ENCODE measurements at places on chromosomes 7 and 10. TPM values are rescaled to one million over a fixed set of nuclear protein-coding genes. Genes with fewer than 3 reads are reported as not detected.

GRCh38 chr10:1418031-1418550, 319.2 kb downstream of the ADARB2 start:
- no peaks in the 10 kb centered on the region for H3K36me3 ChIP-seq
- H3K4me3 ChIP-seq = no peak overlapping the region
- no peaks in the 10 kb centered on the region for H3K27me3 ChIP-seq
- H3K4me1 ChIP-seq = peaks cover 6% of the 10 kb centered on the region

GRCh38 chr10:48612236-48612943, 7.5 kb upstream of the ARHGAP22 start:
- no peaks in the 10 kb centered on the region for H3K4me1 ChIP-seq
- H3K36me3 ChIP-seq = no peaks in the 10 kb centered on the region
- H3K4me3 ChIP-seq = no peak overlapping the region
- H3K27me3 ChIP-seq = no peaks in the 10 kb centered on the region

- H3K4me1 ChIP-seq = no peaks in the 10 kb centered on the region
- H3K27ac ChIP-seq = no peak overlapping the region
- H3K36me3 ChIP-seq = no peaks in the 10 kb centered on the region
- no peak for DNase-seq
These were observed 3.9 kb upstream of the FAM13C start for GRCh38 chr10:59366290-59366689.

PDE6C gene
- not detected for total RNA-seq

EPHB6 gene
- 48.4 TPM for total RNA-seq

PIP gene
- total RNA-seq = not detected

ABCB1 gene
- total RNA-seq = 24.8 TPM

All from CD4-positive, alpha-beta memory T cell (primary cell).